ENCODE measurements at places on chromosomes 3 and 15.

DNA sequence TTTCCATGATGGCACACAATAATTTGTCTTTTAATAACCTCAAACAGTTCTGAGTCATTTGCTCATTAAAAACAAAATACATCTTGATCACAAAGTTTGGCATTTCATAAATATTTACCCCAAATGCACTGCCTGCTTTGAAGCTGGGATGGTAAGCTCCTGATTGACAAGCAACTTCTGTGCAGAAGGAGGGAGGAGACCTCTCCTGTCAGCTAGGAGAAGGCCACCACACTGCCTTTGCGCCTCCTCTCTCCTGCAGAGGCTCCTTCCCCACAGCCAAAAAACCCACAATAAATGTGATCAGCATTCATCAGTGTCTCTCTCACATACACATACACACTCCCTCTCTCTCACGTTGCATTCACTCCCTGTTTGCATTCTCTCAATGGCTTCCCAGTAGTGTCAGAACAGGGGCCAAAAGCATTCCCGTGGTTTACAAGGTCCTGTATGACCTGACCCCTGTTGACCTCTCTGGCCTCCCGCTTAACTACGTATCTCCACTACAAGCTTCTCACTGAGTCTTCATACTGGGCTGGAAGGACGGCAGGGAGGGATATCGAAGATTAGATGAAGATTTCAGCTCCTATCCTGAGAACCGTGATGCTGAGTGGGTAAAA, 216.4 kb downstream of the FOXP1 start:
- DNase-seq: no peak

DNA sequence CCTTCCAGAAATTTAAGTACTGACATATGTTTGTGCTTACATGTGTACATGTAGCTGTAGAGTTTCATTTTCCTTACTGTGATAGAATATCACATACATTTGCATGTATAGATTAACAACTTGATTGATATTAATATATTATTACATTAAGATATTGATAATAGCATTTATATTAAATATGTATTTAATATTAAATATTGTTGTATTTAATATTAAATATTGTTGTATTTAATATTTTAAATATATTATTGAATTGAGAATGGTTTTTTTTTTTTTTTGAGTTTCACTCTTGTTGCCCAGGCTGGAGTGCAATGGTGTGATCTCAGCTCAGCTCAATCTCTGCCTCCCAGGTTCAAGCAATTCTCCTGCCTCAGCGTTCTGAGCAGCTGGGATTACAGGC, 76.5 kb downstream of the MYH15 start:
- DNase-seq: no peak

GRCh38 chr3:33699275-33699674, 18.8 kb downstream of the CLASP2 start:
- DNase-seq: no peak

DNA sequence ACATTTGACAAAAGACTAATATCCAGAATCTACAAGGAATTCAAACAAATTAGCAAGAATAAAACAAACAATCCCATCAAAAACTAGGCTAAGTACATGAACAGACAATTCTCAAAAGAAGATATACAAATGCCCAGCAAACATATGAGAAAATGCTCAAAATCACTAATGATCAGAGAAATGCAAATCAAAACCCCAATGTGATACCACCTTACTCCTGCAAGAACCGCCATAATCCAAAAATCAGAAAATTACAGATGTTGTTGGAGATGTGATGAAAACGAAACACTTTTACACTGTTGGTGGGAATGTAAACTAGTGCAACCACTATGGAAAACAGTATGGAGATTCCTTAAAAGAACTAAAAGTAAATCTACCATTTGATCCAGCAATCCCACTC, 79.4 kb downstream of the SNTN start:
- no peak for DNase-seq

DNA sequence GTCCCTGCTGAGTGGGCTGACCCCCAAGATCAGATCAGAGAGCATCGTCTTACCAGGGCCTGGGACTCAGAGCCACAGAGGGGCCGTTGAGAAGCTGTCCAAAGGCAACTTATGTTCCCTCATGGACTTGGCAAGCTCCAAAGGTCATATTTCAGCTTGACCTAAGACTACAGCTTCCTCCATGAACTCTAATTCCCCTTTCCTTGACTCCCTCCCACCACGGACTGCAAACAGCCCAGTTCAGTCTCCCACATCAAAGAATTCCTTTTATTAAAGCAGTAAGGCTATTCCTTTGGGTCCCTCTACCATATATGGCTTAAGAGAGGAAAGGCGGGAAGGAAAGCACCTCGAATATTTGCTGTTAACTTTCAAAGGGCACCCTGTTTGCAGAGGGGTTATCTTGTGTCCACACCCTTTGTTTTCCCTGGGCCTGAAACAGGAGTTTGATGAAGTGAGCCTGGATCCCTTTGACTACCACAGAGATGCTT, 146.1 kb upstream of the THBS1 start:
- DNase-seq: no peak

DNA sequence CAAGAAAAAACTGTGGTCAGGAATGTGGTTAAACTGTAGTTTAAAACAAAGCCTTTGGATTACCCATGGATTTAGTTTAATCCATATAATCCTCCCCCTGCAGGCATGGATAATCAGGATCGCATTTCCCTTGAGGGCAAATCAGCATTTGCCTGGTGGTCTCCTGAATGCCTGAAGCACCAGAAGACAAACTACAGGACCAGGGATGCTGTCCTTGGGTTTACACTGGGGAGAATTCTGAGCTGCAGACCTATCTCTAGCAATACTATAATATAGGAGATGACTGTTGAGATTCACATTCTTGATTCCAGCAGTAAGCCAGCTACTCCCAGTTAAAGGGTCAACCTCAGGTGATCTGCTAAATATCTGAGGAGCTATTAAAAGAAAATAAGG, 10.6 kb downstream of the PIK3CB start:
- DNase-seq: no peak

- no peak for DNase-seq
These were observed 229.5 kb downstream of the NR1D2 start for GRCh38 chr3:24174614-24175013.

GRCh38 chr3:111769992-111770352, 89.1 kb upstream of the PHLDB2 start:
- DNase-seq: no peak

DNA sequence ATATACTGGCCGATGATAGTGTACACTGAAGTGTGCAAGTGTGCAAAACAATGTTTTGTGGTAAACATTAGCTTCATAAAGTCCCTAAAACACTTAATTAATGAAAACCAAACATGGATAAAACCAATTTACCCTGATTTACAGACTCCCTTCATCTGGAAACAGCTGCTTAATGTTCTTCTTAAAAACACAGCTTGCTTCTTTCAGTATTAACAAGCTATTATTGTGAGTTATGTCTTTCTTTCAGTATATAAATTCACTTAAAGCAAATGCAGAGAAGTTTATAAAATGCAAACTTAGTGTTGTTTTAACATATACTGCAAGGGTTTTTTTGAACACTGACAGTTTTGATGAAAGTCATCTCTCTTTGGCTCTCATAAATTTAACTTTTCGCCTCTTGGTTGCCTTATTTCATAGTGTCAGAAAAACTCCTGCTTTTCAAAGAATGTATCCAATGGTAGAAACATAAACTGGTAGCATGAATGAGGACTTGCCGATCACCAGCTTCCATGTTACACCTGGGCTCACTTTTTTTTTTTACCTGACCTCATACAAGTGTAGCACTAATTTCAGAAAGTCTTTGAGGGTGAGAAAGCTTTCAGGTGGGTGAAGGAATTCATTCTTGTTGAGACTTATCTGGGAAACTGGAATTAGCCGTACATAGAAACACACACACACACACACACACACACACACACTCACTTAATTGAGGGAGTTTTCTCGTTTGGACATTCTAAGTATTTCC, 532.2 kb downstream of the ROBO2 start:
- no peak for DNase-seq

GRCh38 chr3:72042397-72043203, 257.7 kb upstream of the PROK2 start:
- no peak for DNase-seq

DNA sequence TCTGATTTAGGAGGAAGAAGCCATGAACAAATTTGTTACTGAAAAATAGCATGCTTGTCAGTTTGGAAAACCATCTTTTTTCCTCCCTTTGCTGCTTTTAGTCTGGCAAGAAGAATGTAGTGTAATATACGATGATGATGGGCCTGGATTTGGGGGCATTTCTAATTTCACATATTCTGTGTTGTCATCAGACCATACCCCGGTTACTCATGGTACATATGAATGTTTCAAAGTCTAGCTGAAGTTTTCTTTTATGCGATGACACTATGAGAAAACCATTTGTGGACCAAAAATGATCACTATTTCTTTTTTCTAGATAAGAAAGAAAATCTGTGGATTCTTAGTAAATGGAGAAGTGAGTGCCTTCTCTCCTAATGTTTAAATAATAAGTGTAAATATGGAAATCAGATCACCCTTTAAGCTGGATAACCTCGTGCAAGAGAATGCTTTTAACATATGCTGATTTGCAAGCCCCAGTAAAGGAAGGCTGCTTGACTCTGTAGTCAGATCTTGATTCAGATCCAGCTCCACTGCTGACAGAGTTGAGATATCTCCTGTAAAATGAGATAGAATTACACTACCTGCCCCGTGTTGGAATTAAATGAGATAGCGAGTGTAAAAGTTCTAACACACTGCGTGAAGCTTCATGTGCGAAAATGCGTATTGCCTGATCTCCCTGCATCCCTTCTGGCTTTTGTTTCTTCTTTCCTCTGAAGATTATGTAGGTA, 3.0 kb downstream of the MEF2A start:
- DNase-seq: no peak

DNA sequence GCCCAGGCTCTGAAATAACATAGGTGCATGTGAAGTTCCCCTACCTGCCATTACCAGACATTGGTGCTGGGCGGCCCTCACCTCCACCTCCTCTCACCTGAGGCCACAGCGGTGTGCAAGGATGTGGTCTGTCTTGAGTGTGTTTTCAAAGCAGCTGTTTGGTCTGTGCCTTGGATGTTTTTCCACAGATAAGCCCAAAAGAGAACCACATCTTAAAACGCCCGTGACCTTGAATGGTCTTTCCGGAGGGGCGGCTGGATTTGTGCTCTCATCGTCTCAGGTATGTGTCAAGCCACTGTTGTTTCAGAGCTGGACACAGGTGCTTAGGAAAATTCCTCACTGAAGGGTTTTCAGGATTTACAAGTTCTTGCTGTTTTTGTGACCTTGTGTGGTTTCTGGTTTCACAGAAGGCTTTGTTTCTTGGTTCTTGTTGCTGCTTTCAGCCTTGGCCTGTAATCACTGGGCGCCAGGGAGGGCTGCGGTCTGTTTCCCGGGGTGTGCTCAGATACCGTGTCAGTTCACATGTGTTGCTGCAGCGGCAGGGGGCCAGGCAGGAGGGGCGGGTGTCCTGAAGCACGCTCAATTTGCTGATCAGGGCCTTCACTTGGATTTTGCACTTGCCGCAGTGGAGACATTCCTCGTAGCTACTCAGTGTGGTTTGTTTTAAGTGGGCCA, 128.4 kb downstream of the IGF1R start:
- DNase-seq: no peak

- DNase-seq: no peak
These were observed 330.6 kb upstream of the EPHA6 start for GRCh38 chr3:96483781-96484180.

- no peak for DNase-seq
These were observed 101.3 kb upstream of the HES1 start for GRCh38 chr3:194034346-194035336.

DNA sequence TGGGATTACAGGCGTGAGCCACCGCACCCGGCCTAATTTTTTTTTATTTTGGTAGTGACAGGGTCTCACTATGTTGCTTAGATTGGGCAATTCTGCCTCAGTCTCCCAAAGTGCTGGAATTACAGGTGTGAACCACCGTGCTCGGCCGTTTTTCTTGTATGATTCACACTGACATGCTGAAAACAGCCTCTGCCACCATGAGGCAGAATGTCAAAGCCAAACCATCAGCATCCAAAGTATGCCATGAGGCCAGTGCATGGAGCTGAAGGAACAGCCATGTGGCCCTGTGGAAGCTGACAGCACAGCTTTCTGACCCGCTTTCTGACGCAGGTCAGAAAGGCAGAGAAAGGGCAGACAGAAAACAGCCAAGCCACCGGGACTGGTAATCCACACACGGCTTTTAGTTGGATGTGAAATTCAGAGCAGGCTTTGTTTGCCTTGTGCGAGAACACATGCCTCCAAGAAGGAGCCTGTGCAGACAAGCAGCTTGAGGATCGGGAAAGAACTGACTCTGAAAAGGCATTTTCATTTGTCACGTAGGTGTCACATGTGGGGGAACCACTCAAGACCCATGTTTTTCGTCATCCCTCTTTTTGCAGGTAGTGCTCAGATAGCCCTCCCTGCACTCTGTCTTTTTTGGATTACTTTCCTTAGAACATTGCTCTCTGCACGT, 25.1 kb downstream of the XYLB start:
- no peak for DNase-seq

DNA sequence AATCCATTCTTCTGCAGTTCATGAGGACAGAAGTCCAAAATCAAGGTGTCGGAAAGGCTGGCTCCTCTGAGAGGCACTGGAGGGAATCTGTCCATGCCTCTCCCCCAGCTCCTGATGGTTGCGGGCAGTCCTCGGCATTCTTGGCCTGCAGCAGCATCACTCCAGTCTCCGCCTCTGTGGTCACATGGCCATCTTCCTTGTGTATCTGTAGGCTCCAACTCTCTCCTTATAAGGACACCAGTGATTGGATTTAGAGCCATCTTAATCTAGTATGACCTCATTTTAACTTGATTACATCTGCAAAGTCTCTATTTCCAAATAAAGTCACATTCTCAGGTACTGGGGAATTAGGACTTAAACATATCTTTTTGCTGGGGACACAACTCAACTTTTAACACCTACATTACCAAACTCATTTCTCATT, 56.0 kb upstream of the FLNB start:
- no peak for DNase-seq

DNA sequence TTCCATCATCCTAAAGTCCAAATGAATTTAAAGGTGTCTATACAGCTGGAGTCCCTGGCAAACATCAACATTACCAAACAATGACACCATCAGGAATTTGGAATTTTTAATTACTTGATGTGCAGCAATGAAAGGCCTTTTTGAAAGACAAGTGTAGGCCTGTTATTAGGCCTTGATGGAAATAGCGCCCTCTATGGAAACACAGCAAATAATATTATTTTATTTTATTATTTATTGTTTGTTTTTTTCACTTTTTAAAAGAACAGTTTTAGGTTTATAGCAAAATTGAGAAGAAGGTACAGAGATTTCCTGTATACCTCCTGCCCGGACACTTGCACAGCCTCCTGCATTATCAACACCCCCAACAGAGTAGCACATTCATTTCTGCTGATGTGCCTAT, 18.1 kb upstream of the OR5AC2 start:
- DNase-seq: no peak

DNA sequence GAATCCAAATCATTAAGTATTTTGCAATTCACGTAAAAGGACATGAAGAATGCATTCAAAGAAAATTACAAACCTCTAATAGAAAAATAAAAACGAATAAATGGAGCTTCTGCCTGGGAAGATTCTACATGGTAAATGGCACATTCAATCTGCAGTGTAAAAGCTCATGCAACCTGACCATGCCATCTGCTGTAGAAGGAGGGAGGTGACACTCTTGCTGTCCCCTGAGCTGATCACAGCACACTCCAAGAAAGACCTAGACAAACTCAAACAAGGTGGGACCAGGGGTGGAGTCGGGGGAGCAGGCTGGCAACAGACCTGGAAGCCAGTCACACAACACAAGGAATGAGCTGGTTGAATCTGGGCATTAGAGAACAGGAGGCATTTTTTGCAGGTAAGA, 101.8 kb downstream of the BDH1 start:
- no peak for DNase-seq
